Osteocyte (in vitro differentiated cells): ENCODE measurements at places on chromosomes 2 and 18.

DNA sequence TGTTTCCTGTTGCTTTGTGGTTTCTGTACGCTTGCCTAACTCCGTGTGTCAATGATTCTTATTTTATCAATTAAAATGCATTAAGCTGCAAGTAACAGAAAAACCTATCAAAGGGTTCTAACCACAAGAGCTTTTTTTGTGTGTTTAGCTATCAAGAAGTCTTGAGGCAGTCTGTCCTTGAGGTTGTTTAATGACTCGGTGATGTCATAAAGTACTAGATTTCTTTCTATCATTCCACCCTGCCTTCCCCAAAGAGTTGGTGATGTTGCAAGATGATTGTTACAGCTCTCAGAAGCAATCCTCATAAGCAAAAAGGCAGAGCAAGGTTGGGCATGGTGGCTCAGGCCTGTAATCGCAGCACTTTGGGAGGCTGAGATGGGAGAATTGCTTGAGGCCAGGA lies 51.9 kb upstream of the SPTBN1 start:
- no peak for DNase-seq

GRCh38 chr2:167388497-167388896 lies 500.2 kb downstream of the XIRP2 start:
- DNase-seq = no peak

- DNase-seq = no peak
These were observed 334.6 kb upstream of the MGAT5 start for GRCh38 chr2:133919285-133919684.

- no peak for DNase-seq
These were observed 31.5 kb downstream of the B4GALT6 start for GRCh38 chr18:31652877-31653276.

GRCh38 chr2:29811378-29811777 lies 110.0 kb downstream of the ALK start:
- no peak for DNase-seq

GRCh38 chr2:182616471-182617393 lies 99.3 kb upstream of the DNAJC10 start:
- no peak for DNase-seq

DNA sequence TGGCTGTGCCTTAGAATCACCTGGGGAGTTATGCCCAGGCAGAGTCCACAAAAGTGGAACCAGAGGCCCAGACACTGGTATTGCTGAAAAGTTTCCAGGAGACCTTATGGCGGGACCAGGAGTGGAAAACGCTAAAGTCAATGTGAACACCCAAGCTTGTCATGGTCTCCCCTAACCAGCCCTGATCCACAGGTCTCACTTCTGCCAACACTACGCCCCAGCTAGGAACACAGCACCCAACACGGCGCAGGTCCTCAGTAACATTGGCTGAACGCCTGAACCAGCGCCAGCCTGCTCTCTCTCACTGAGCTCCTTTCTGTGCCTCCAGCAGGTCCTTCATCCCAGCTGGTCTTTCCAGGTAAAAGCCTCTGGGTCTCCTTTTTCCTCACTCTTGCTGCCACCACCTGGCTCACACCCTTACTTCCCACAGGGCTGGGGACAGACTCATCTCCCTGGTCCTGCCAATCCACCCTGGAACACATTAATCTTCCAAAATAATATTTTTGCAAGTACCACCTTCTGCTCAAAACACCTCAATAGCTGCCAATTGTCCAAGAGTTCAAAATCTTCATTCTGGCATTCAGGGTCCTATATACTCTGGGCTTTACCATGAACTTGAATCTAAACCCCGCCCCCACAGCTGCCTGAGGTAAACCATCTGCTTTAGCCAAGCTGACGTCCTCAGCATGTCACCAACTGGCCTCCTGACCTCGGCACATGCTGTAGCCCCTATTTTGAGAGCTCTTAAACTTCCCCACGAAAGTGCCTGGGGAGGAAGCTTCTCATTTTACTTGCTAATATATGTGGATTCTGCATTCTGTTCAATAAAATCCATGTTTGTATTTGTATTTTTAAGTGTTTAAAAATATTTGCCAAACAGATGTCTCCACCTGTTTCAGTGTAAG lies 34.6 kb downstream of the ADCY3 start:
- DNase-seq = no peak

- DNase-seq = no peak
These were observed 71.8 kb upstream of the SPRED2 start for GRCh38 chr2:65504201-65504600.

DNA sequence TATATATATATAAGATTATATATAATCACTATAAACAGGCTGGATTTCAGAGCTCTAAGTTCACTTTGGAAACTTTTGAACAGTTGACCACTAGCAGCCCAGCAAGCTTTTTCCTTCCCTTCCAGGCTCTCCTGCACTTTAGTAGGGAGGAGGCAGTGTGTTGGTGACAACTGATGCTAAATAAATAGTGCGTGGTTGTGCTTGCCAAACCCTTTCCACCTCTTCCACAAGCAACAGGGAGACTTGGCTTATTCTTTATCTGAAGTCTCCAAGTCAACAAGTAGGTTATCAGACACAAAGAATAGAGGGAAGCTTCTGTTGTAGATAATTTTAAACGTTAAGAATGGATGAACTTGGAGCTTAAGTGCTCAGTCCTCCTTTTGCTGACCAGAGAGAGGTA lies 408.2 kb upstream of the HNRNPA3 start:
- DNase-seq = no peak

- no peak for DNase-seq
These were observed 235.2 kb downstream of the ZNF385B start for GRCh38 chr2:179626261-179626660.

DNA sequence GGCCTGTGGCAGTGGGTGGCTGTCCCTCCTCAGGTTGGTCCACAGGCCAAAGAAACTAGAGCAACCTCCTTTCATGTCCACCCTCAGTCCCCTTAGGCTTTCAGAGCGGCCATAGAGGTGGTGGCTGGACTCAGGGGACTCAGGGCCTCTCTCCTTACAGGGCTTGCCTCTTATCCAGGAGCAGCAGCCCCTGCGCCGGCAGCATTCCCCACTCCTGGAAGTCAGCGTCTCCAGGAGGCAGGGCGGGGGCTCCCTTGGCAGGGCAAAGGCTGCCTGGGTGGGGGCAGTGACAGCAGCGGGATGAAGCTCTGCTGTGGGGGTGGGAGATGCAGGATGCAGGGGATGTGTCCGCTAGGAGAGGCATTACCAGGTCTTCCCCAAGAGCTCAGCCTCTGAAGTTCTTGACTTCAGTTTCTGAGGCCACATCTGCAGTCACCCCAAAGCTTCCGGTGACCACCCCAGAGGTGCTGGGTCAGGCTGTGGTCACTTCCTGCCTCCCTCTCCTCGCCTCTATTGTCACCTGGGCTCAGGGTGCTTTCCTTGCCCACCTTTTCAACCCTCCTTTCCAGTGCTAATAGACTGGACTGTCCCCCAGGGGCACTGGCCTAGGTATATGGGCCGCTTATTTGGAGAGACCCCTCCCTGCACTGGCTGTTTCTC lies 8.6 kb upstream of the GPR55 start:
- peak; percentile 81 for DNase-seq

GRCh38 chr2:188892636-188893035 lies 81.5 kb upstream of the COL3A1 start:
- no peak for DNase-seq

- no peak for DNase-seq
These were observed 193.4 kb downstream of the TDRD15 start for GRCh38 chr2:21317131-21317530.

GRCh38 chr2:51597086-51597485 lies 565.2 kb upstream of the NRXN1 start:
- no peak for DNase-seq

DNA sequence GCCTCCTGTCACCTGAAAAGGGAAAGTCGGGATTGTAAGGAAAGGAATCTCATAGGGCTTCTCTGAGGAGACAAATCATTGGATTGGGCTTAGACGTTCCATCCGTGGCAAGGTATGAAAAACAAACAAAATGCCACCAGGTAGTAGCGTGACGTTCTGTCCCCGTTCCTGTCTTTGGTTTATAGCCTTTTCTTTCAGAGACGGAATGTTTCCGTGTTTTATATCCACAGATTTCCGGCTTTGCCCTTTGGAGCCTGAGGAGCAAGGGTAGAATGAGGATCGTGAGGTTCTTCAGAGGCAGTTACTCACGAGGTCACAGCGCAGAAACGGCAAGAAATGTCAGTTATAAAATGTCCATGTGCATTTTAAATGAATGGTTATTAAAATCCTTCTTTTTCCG lies 118.3 kb downstream of the TMEM18 start:
- DNase-seq = no peak

- no peak for DNase-seq
These were observed 79.5 kb downstream of the EVA1A start for GRCh38 chr2:75480971-75481836.

GRCh38 chr2:61722318-61722717 lies 131.5 kb downstream of the FAM161A start:
- DNase-seq = peak; percentile 6

DNA sequence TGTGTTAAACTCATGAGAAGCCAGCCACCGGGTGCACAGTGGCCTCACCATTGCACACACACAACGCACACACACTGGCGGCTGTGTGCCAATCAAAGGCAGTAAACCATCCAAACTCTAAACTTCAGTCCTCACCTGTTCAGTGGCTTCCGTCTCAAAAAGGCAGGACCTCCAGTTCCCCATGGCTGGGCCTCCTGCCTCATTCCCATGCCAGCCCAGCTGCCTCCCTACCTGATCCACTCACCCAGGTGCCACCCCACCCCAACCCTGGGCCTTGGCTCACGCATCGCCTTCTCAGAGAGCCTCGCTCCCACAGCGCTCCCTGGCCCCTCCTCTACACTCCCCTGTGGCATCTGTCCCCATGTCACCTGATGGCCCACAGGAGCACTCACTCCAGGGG lies 190.9 kb downstream of the EIPR1 start:
- no peak for DNase-seq

- DNase-seq = peak; percentile 73
These were observed 68.0 kb downstream of the BOLA3 start for GRCh38 chr2:74079522-74080341.

DNA sequence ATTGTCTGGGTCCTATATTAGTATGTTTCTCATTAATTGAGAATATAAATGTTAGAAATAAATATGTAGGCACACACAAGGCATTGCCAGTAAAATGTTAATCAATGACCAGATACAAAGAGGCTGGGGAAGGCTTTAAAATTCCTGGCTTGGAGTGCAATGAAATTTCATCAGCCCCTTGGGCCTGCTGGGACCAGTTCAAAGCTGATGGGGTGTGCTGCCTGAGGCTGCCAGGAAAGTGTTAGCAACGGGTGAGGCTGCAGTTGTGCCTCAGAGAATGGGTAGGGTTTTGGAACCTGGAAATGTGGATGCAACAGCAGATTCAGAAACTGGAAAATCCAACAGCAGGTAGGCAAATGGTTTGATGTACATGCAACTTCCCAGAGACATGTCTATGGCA lies 68.9 kb downstream of the DIPK1C start:
- DNase-seq = no peak

- no peak for DNase-seq
These were observed 30.0 kb upstream of the IGFBP2 start for GRCh38 chr2:216603010-216603883.

GRCh38 chr18:32661486-32662299 lies 111.1 kb downstream of the KLHL14 start:
- DNase-seq = no peak

- DNase-seq = no peak
These were observed 8.3 kb downstream of the EHBP1 start for GRCh38 chr2:62713837-62714236.

DNA sequence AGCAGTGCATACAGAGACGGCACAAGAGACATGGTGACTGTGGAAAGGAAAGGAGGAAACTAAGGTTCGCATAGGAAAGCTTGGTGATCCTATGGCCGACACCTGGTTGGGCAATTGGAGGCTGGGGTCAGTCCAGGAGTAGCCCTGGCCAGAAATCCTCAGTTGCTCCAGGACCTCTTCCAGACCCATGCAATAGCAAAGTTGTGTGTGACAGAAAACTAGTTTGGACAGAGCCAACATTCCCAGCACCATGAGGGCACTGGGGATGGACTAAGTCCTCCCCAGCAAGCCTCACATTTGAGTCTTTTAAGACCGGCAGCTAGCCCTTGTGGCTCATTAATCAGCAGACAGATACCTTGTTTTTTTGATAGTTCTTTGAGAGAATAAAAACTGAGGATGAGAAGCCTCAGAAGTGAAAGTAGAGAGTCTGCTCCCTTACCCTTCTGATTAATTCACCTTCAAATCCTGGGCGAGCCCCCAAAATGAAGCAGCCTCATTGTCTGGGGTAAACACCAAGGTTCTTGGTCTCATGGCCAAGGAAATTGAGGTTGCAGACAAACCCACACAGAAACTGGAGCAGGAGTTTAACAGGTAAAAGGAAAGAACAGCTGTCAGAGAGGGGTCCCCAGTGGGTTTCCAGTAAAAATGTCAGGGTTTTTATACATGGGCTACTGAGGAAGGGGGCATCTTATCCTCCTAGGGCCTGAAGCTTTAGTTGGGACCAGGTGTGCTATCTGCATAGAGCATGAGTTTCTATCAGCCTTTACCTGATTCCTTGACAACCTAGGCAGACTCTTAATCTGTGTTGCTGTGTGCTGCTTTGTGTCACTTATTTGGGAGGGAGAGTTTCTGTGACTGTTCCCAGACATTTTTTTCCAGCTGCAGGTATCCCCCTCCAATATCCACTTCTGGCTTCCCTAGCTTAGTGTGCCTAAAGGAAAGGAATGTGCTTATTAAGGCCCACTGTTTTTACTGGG lies 39.1 kb downstream of the STK17B start:
- DNase-seq = no peak
